ENCODE measurements at places on chromosomes 4 and X.

DNA sequence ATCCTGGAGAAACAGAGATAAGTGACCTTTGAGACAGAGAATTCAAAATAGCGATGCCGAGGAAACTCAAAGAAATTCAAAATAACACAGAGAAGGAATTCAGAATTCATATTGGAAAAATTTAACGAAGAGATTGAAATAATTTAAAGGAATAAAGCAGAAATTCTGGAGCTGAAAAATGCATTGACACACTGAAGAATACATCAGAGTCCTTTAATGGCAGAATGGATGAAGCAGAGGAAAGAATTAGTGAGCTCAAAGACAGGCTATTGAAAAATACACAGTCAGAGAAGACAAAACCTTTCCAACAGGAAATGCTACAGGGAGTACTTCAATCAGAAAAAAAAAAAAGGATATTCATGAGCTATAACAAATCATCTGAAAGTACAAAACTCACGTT is 185.8 kb downstream of the PARM1 start:
- DNase-seq = no peak

DNA sequence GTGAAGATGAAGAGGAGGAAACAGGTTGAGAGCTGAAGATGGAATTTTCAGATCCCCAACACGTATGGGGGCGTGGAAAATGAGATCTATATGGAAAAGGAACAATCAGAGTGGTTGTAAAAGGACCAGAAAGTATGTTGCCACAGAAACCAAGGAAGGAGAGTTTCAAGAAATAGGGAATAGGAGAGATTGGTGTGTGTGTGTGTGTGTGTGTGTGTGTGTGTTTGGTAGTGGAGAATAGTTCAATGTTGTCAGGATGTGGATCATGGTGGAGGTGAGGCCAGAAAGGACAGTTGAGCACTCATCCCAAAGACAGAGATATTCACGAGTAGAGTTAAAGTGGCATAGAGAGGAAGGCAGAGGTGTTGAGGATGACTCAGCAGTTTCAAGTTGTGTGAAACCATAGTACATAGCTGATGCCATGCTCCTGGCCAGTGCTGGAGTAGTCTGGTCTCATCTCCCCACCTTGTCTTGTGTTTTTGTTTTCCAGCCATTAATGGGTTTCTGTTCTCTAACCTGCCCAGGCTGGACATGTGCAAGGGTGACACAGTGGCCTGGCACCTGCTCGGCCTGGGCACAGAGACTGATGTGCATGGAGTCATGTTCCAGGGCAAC is 36.1 kb downstream of the HEPH start:
- DNase-seq = no peak

GRCh38 chr4:123480706-123481418 is 84.3 kb downstream of the SPRY1 start:
- DNase-seq = no peak

GRCh38 chrX:100819837-100820666 is at the start of gene CSTF2:
Gene CSTF2, plus strand, starts transcription at chrX:100820391. Its CDS starts 26 bp downstream, at chrX:100820417.
- peak; percentile 62 for DNase-seq

- DNase-seq = no peak
Measured at GRCh38 chr4:109803924-109804571, 2.2 kb upstream of the CFI start.

GRCh38 chrX:38327007-38327774 is at the start of gene RPGR:
Gene RPGR, minus strand, starts transcription at chrX:38327509. Its CDS starts 142 bp downstream, at chrX:38327367.
- peak; percentile 61 for DNase-seq

DNA sequence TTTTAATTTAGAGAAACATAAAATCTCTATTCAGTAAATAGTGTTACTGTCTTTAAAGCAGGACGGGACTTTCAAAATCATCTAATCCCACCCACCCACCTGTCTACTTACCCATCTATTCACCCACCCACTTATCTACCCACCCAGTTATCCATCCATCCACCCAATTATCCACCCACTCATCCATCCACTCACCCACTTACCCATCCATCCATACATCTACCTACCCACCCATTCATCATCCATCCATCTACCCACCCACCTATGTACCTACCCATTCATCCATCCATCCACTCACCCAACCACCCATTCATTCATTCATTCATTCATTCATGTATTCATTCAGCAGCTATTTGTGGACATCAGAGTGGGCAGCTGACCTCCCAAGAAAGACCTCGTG is 30.6 kb downstream of the MAN2B2 start:
- no peak for DNase-seq

DNA sequence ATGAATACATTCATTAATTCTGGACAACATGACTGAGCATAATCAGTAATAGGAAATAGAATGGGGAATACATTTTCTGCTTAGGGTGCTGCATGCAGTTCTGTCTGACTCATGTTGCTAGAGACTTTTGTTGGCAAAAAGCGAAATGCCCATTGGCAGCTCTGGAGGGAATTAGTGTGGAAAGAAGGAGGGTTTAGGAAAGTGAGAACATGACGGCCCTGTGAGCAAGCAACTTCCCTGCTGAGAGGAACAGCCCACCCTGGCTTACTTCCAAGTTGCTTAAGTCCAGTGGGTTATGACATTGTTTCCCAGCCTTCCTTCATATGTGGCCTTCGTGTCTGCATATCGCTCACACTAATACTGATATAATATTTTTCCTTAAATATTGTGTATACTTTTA is 13.8 kb downstream of the MAD2L1 start:
- DNase-seq = no peak

GRCh38 chrX:100449696-100450608 is 39.9 kb upstream of the PCDH19 start:
- peak; percentile 25 for DNase-seq

DNA sequence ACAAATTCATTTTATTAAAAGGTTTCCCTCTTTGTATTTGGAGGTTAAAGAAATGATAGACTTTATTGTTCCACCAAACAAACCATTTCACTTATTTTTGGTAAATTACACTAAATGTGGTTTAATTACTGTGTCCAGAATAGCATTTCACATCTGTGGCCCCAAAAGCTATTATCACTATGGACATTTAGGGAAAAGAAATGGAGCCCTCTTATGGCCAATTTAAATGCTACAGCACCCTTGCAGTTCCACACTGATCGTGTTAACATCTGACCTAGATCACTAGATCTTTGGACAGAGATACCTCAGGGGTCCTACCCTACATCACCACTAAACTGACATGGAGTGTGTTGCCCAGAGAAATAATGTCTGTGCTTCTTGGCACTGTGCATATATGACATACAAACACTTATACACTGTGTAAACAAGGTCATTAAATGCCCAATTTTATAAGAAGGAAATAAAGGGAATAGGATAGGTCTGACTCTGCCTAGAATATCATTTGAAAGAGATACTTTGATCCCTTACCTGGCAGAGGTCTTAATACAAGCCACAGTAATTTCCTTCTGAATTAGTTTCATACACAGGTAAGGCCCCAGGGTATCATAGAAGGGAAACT is 163.9 kb downstream of the KDR start:
- peak; percentile 44 for DNase-seq

- DNase-seq = no peak
Measured at GRCh38 chr4:167943872-167944505, 148.3 kb upstream of the ANXA10 start.

GRCh38 chr4:45353161-45353560 is 626.8 kb upstream of the GNPDA2 start:
- DNase-seq = no peak

DNA sequence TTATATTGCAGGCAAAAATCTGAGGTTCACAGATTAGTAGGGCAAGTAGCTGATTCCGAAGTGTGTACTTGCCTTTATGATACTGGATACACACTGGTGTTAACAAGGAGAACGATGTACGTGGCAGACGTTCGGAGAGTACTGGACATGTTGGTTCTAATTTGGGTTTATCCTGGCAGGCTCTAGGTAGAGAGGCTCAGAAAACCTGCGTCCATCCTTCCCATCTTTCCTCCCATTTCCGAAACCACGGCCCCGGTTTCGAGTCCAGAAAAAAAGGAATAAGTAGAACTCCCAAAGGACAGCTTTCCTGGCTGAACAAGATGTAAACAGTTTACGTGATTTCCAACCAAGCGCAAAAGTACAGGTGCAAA is 351 bp upstream of the SLC30A9 start:
- DNase-seq = no peak

- DNase-seq = no peak
Measured at GRCh38 chrX:65652098-65652497, 15.4 kb upstream of the MSN start.

- no peak for DNase-seq
Measured at GRCh38 chr4:3639613-3640586, 107.7 kb upstream of the LRPAP1 start.

DNA sequence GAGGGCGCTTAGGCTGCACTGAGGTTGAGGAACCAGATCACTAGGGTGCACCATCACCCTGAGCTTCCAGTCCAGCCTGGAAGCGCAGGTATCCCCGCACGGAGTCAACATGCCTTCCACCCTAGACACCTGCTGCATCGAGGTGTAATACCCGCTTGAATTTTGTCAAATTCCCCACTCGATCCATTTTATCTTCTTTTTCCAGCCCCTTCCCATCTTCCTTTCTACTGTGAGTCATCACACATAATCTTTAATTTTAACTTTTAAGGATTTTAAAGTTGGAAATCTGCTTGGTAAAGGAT is 821 bp downstream of the PLK4 start:
- no peak for DNase-seq

DNA sequence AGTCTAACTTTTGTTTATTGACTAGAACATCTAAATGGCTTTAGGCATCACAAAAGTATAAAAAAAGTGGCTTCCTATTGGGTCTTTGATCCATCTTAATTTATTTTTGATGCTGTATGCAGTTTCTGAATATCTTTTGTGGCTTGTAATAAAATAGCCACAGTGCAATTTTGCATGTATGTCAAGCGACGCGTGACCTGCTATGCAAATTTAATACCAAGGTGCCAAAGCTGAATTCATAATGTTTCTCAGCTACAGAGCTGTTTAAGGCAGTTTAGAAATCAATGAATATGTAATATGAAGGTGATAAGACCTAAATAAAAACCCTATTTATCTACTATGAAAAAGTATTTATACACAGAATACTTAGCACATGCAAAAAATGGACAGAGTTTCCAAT is 197.8 kb downstream of the AFF2 start:
- no peak for DNase-seq

- DNase-seq = no peak
Measured at GRCh38 chrX:17072721-17073230, 126.3 kb downstream of the REPS2 start.

GRCh38 chr4:184439856-184440594 is 34.3 kb downstream of the IRF2 start:
- DNase-seq = no peak

- DNase-seq = no peak
Measured at GRCh38 chr4:100889401-100889800, 371.6 kb upstream of the EMCN start.

GRCh38 chrX:20980426-20980825 is 393.8 kb upstream of the CNKSR2 start:
- no peak for DNase-seq

DNA sequence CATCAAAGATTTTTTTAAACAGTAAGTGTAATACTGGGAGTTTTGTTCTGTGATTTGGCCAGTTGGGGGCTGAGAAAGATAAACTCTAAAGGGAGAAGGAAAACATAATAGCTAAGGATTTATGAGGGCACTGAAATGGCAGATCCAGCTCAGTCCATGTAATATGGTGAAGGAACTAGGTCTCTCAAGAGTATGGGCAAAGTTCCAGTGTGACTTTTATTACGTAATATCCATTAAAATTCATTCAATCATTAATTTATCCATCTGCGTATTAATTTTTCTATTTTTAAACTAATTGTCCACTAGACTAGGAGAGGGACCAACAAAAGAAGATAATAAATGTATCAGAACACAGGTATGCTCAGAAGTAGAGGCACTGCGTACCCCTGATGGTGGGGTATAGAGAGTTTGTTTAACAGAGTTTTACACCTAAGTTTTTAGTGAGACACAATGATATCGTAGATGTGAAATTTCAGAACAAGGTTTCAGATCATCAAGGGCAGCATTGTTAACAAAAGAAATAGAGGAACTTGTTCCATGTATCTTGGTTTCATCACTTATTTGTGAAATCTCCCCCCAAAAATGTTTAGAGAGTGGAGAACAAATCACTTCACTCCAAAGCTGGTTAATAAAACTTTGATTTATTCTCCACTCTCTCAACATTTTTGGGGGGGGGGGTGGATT is 351.1 kb downstream of the GRXCR1 start:
- DNase-seq = no peak

- no peak for DNase-seq
Measured at GRCh38 chrX:99192421-99192820, 1217.7 kb downstream of the PCDH19 start.

- no peak for DNase-seq
Measured at GRCh38 chr4:81207828-81208227, 7.2 kb downstream of the PRKG2 start.

- no peak for DNase-seq
Measured at GRCh38 chr4:104486716-104487504, 7.8 kb downstream of the CXXC4 start.

GRCh38 chrX:427812-428725 is 41.4 kb upstream of the PPP2R3B start:
- no peak for DNase-seq

- no peak for DNase-seq
Measured at GRCh38 chr4:105634402-105635080, 73.9 kb downstream of the INTS12 start.

- DNase-seq = no peak
Measured at GRCh38 chr4:143397335-143397734, 60.7 kb downstream of the GAB1 start.

GRCh38 chrX:153886915-153887314 is 942 bp upstream of the L1CAM start:
- no peak for DNase-seq

- no peak for DNase-seq
Measured at GRCh38 chrX:69424161-69424560, 80.0 kb upstream of the NALF2 start.

GRCh38 chrX:37060999-37061398 is 52.8 kb downstream of the FAM47C start:
- DNase-seq = no peak

Data from DMS153 (cell line).